ENCODE measurements at places on chromosomes 5 and 9.

DNA sequence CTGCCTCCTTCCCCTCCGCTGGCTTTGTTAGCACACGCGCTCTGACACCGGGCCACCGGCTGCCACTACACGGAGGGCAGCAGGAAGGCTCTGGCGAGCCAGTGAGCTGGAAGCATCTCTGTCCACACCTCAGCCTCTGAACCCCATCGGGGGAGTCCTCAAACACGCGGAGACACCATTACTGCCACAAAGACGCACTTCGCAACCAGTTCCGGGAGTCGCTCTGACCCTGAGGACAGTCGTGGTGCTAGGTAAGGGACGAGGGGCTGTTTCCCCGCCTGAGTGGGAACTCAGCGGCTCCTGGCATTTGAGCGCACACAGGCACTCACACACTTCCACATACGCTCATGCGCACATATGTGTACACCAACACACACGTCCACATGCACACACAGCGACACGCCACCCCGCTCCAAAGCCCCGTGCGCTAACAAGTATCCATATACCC, 160.0 kb downstream of the C9orf152 start:
- DNase-seq = no peak

DNA sequence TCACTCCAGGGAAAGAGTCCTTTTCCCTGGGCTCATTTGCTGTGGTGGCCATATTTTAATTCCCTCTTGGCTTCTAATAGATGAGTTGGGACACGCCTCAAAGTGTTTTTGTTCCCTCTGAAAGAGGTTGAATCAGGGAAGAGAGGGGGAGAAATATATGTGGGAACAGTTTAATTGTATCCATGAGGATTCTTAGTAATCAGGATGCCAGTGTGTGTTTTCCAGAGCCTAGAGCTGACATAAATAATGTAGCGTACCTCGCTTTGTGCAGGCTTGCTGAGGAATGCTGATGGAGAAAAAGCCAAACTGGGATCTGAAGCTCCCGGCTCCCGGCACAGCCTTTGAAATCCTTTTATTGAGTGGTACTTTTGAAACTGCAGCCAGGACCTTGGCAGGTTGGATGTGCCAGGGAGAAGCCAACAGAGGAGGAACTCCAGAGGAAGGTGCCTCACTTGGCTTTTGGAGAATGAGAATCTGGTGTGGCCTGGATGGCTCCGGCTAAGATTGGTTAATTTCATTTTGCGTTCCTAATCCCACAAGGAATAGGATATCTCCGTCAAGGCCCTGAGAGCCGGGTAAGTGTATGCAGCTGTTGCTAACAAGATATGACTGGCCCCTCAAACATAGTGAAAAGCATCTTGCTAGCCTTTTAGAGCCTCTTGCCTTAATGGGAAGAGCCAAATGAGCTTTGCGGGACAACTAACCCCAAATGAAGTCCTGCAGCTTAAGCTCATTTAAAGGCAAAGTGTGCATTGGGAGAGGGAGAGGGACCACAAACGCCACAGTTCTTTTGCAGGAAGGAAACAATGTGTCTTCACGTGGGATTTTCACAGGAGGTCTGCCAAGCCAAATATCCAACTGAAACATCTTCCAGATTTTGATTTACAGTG, 471.1 kb upstream of the WWC1 start:
- no peak for DNase-seq

DNA sequence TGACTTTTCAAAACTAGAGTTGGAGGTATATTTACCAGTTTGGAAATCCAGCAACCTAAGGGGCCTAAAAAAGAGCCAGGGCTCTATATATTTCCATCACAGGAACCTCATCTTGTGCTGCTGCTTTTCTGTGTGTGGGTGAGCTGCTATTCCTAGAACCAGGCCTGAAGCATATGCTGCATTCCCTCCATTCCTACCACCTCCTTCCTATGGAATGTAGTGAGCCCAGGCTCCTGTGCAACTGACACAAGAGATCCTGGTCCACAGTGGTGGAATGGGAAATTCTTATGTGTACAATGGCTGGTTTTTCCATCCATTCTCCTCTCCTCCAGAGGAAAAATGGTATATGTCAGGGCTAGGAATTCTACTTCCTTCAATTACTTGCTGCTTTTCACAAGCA, 39.1 kb downstream of the SPEF2 start:
- no peak for DNase-seq

DNA sequence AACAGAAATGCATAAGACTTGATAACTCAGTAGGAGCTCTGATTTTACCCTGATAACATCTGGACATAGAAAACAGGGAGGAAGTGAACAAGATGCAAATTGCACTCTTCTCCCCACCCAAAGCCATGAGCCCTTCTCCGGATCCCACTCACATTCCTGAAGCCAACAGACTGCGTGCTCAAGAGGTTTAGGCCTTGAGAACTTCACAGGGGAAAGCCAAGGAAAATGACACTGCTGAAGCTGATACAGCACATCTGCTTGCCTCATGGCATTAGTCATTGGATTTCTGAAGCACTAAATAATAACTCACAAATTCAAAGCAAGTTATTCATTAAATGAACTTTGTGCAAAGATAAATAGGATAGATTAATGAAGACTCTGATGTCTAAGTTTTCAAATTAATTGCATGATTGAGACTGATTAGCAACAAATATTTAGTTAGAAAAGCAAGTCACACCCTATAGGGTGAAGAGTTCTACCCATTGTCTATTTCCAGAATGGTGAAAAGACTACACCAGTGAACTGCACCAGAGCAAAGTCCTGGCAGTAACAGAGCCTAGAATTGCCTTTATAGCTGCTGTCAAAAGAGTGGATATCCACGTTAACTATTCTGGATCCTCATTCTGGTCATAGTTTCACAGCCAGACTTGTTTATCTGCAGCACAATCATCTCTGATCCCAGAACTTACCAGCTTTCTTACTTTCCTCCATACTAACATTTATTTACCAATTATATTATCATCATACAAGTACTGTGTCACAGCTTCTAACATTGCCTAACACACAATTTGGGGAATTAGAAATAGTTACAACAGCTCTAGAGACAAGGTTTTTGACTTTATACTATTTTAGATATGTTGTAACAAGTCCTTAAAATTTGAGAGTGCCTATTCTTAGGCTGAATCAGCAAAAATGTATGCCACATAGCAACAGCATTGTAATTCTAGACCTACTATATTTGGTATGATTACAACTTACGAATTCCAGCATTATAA, 432.1 kb upstream of the RGMB start:
- DNase-seq = no peak

GRCh38 chr5:150001660-150002486, 1.3 kb downstream of the HMGXB3 start:
- peak; percentile 62 for DNase-seq

DNA sequence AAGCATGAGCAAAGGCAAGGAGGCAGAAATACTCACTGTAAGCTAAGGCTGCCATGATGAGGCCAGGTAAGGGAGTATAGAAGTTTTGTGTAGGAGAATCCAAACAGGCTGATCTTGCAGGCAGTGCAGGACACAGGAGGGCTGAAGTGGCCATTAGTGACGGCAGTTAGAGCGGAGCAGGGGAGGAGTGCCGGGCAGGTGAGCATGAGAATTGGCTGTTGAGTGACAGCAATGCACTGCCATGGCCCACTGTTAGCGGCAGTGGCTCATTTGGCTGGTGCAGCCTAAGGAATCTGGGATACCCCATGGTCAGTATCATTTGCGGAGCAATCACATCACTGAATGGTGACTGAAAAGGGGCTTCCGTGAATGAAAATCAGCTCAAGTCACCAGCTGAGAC, 22.8 kb downstream of the RGS3 start:
- DNase-seq = no peak

DNA sequence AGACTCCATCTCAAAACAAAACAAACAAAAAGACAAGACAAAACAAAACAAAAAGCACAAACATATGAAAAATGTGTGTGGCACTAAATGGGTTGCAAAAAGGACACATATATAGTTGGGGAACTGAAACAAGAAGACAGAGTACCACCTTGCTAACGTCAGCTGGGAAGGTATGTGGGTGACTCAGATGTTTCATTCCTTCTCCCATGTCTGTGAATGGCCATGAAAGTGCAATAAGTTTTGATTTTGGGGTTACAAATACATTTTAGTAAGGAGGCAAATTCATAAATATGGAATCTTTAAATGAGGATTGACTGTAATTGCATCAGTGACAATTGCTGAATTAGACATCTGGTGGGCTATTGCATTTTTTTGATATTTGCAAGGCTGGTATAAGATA, 81.6 kb upstream of the KLF4 start:
- DNase-seq = no peak

GRCh38 chr9:123335193-123335985, 20.6 kb upstream of the CRB2 start:
- no peak for DNase-seq

GRCh38 chr5:155193029-155193428, 179.5 kb downstream of the KIF4B start:
- DNase-seq = no peak

- DNase-seq = no peak
Observed at GRCh38 chr5:172630986-172631385, 10.1 kb upstream of the NEURL1B start.

DNA sequence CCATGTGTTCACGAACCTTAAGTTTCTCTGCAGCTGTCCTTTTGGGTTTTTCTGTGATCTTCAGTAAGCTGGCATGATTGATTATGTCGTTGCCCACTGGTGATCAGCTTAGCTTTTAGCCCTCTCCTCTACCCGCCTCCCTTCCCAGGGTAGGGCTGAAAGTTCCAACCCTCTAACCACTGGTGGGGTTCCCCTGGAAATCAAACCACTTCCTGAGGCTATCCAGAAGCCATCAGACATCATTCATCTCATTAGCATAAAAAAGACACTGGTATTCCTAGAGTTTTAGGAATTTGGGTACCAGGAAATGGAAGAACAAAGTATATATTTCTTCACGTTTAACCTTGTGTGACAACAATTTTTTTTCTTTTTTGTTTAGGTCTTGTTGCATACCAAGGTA, 29.8 kb downstream of the SPIN1 start:
- DNase-seq = no peak

- DNase-seq = no peak
Observed at GRCh38 chr9:35718721-35719511, 13.1 kb downstream of the TLN1 start.

GRCh38 chr9:130583271-130583670, 3.9 kb downstream of the FUBP3 start:
- DNase-seq = no peak

DNA sequence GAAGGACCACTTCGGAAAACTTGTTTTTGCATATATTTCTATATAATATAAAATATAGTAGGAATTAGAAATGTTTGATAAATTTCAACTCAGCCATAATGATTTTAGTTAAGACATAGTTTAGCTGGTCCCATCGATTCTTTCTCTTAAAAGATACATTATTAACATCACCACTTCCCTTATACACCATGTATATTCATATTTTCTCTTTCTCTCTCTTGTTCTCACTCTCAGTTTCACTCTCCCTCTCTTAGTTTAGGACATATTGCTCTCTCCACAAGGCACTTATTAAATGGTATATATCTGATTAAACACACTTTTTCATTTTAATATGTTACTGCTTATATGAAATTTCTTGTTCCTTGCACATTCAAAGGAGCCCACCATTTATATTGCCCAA, 90.1 kb upstream of the RASEF start:
- DNase-seq = no peak
